Iris pigment epithelial cell (primary cell): ENCODE measurements at places on chromosomes 11 and 22.
A peak's percentile ranks its signal among the peaks of the same experiment; 100 is the strongest.

DNA sequence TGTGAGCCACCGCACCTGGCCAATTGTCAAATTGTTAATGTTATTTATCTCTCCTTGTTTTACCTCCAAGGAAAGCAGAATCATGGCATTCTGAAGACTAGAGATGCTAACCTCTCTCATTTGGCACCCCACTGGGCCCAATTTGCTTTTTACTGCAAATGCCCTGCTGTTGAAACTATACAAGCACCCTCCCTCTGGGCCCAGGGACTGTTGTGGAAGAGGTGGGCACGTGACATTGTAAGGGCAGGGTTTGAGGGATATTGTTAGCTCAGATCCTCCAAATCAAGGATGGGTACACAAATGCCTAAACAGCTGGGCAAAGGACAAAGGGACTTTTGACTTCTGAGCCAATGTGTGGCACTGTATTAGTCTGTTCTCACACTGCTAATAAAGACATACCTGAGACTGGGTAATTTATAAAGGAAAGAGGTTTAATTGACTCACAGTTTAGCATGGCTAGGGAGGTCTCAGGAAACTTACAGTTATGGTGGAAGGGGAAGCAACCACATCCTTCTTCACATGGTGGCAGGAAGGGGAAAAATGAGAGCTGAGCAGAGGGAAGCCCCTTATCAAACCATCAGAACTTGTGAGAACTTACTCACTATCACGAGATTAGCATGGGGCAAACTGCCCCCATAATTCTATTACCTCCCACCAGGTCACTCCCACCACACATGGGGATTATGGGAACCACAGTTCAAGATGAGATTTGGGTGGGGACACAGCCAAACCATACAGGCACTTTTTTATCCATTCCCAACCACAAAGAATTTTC, 6.5 kb upstream of the ALDH3B2 start:
- DNase-seq = no peak

GRCh38 chr22:25130462-25130861, 69.2 kb upstream of the CRYBB3 start:
- no peak for DNase-seq

DNA sequence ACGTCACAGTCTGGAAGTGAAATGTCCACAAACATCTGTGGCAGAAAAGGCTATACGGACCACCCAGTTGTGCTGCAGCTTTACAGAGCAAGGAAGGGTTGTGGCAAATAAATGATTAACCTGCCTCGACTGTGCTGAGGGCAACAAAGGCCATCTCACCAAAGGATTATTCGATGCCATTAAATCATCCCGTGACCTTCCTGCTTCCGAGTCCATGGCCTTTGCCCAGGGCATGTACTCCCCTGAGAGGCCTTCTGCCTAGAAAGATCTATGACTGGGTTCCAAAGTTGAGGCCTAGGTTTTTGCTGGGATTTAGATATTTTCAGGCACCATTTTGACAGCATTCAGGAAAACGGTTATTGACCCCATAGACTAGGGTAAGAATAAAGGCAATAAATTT, 9.2 kb downstream of the CDPF1 start:
- no peak for DNase-seq

GRCh38 chr11:108654994-108655631, 9.8 kb upstream of the DDX10 start:
- DNase-seq = peak; percentile 65

DNA sequence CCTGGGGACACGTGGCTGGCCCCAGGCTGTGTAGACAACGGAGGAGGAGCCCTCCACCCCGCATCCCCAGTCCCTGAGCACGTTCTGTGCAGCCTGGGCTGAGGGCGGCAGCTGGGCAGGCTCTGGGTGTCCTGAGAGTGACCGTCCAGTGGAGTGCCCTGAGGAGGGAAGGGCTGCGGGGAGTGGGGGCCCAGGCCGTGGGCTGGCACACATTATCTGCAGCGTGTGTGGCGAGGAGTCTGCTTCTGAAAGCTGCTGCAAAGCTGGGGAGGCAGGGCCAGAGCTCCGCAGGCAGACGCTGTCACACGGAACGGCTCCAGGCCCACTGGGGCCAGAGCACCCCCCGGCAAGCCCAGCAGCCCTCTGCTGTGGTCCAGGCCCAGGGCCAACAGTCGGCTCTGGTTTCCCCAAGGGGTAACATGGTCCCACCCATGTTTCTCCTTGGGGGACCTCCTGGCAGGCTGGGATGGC, 835 bp upstream of the ANO9 start:
- no peak for DNase-seq

DNA sequence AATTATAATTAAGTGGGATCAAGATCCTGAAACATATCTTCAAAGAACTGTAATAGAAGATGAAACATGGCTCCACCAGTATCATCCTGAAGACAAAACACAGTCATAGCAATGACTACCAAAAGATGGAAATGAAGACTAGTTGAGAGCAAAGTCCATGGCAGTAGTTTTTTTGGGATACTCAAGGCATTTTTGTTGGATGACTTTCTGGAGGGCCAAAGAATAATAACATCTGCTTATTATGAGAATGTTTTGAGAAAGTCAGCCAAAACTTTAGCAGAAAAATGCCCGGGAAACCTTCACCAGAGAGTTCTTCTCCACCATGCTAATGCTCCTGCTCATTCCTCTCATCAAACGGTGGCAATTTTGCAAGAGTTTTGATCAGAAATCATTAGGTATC, 809.4 kb upstream of the RAG2 start:
- no peak for DNase-seq

DNA sequence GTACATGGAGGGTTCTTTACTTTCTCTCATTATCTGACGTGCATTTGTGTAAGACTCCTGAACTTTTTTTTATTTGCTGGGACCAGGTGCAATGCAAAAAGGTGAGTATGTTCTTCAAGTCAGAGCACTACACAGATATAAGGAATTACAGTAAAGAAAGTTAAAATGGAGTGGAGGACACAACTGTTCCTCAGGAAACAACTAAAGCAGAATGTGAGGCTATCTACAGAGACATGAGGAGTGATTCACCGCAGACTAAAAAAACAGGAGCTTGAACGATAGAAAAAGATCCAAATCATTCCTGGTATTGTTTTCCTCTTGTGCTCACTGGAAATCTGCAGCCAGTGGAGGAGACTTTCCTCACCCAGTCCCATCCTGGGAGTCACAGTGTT, 106.2 kb downstream of the ABTB2 start:
- peak; percentile 49 for DNase-seq

DNA sequence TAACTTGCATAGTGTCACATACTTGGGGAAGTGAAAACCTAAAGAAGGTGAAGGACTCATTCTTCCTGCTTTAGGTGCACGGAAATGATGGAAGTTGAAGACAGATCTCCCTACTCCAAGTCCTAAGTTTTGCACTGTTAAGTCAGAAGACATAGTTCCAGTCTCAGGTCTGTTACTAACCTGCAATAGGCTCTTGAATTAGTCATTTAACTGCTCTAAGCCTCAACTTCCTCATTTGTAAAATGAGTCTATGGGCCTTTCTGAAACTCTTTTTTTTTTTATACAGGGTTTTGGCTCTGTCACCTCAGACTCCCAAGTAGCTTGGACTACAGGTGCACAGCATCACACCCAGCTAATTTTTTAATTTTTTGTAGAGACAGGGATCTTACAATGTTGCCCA, 30.8 kb upstream of the POU2AF1 start:
- DNase-seq = no peak

- no peak for DNase-seq
Measured at GRCh38 chr11:84902445-84902844, 724.7 kb downstream of the DLG2 start.

GRCh38 chr11:117641008-117641915, 155.8 kb downstream of the DSCAML1 start:
- no peak for DNase-seq

GRCh38 chr11:93719310-93719709, 22.0 kb downstream of the TAF1D start:
- DNase-seq = no peak
